Vein endothelial cell (primary cell): ENCODE measurements at places on chromosomes 6 and 20. TPM values are rescaled to one million over a fixed set of nuclear protein-coding genes. Genes with fewer than 3 reads are reported as not detected.

The PDRG1 gene
- 3.9 and 4.1 TPM in 2 replicates for total RNA-seq

The CTAGE9 gene
- total RNA-seq, result not detected in 2 replicates

The NKX2-4 gene
- total RNA-seq, result not detected in 2 replicates

The SLC26A8 gene
- total RNA-seq, result 0.38 TPM in 1 of 2 replicates, not detected in the other

The CDSN gene
- total RNA-seq, result under 0.01 TPM in 1 of 2 replicates, not detected in the other

The SPEF1 gene
- 0.19 TPM in 1 of 2 replicates, not detected in the other for total RNA-seq

The ATP6V1G2 gene
- total RNA-seq, result 0.33 and 1.2 TPM in 2 replicates

The MPC1 gene
- 10.8 and 14.6 TPM in 2 replicates for total RNA-seq

The GSTA1 gene
- total RNA-seq, result not detected in 2 replicates

The JAG1 gene
- 118 and 205 TPM in 2 replicates for total RNA-seq

The IRF4 gene
- total RNA-seq, result 0.29 TPM in 1 of 2 replicates, not detected in the other

The LAMA2 gene
- 1.6 and 2.6 TPM in 2 replicates for total RNA-seq

The NHSL1 gene
- 107 and 142 TPM in 2 replicates for total RNA-seq

The WFDC8 gene
- not detected in 2 replicates for total RNA-seq

The LPA gene
- not detected in 2 replicates for total RNA-seq

The IP6K3 gene
- total RNA-seq, result not detected in 2 replicates

The ZKSCAN8 gene
- 19.9 and 20.9 TPM in 2 replicates for total RNA-seq

The LHFPL5 gene
- not detected in 2 replicates for total RNA-seq
